ENCODE measurements at places on chromosomes 7 and 10.

GRCh38 chr7:16025696-16026095 is 339.2 kb upstream of the MEOX2 start:
- DNase-seq: no peak

DNA sequence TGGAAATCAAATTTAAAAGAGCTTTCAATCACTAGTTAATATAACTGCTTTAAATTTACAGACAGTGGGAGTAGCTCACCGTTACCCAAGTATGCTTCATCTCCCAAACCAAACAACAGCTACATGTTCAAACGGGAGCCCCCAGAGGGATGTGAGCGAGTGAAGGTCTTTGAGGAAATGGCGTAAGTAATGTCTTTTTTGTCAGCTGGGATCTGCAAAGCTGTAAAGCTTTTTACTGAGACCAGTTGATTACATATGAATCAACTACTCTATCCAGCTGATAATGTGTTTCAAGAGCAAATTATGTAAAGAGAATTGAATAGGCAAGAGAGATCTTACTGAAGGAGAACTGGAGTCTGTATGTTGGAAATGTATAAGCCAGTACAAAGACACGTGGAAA is 116.2 kb downstream of the GLCCI1 start:
- DNase-seq: no peak

- no peak for DNase-seq
Measured at GRCh38 chr7:42237811-42238541, 967 bp upstream of the GLI3 start.

DNA sequence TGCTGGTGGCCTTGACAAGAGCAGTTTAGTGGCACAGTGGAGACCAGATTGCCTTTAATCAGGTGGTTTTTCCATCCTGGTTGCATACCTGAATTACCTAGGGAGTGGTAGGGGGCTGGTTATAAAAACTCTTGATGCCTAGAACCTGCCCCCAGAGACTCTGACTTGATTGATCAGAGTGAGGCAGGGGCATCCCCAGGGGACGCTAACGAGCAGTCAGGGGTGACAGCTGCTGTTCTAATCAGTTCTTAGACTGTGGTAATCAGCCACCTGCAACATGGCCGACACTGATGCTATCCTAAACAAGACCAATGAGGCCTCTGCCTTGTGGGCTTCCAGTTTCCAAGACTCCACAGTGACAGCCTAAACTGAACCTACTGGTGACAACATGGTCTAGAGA is 2.0 kb upstream of the OPALIN start:
- no peak for DNase-seq

GRCh38 chr7:120814253-120814939 is 43.5 kb downstream of the TSPAN12 start:
- DNase-seq: no peak

DNA sequence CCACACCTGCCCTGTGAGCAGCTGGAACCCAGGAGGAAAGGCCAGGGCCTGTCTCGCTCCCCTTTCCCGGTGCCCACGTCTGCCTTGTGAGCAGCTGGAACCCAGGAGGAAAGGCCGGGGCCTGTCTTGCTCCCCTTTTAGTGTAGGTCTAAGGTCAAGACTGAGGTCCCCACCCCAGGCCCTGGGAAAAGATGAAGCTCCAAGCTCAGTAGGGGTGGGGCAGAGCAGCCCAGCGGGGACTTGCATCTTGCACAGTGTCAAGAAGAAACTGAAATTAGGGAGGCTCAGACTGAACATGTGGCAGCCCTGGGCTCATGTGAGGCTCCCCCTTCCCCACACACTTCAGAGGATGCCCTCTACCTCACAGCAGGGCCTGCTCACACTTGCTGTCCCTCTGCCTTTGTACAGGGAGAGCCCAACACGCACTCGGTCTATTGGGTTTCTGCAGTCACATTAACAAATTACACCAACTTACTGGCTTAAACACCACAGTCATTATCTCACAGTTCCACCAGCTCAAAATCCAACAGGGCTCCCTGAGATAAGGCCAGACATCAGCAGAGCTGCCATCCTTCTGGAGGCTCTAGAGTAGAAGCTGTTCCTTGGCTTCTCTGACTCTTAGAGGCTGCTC is 12.4 kb downstream of the POLL start:
- DNase-seq: no peak

DNA sequence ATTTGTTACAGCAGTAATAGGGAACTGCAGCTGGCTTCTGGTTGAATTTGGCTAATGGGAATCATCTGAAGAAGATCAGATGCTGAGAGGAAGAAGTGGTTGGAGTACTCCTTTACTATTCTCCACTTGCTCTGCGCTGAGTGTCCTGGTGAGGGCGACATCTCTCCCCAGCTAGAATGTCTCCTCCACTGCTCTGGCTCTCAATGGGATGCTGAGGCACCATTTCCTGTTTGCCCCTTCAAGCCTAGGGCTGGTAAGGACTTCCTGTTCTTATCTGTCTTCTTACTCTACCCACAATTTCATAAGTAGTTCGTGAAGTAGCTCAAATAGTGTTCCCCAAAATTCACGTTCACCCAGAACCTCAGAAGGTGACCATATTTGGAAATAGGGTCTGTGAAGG is 43.2 kb upstream of the TES start:
- no peak for DNase-seq
